NCI-H226 (cell line): ENCODE measurements at places on chromosomes 3 and 15.

GRCh38 chr3:74599564-74599963, 14.9 kb downstream of the CNTN3 start:
- no peak for DNase-seq

DNA sequence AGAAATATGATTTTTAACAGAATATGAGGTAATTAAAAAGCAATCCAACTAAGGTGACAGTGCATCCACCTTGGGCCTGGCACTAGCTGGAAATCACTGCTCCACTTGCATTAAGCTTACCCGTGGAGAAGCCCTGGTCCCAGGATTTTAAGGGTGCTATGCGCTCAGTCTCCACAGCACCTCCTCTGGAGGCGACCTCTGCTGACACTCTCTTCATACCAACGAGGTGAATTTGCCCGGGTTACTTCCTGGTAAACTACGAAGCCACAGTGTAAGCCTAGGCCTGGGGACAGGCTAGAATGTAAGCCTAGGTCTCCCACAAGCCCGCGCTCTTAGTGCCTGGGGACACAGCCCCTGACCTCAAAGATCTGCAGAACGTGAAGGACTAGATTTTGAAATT, 793 bp downstream of the APOD start:
- DNase-seq = no peak

DNA sequence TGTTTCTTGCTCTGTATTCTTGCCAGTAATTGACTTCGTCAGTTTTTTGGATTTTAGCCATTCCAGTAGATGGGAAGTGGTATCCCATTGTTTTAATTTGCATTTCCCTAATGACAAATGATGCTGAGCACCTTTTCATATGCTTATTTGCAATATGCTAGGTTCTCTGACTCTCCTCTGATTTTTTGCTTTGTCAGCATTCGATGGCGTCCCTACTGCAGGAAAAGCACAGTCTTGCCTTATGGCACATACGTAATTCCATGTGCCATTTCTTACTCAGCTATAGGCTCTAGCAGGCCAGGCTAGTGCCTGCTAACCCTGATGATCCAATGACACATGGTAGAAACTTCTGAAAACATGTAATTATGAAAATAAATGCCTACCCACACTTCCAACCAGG, 239.2 kb upstream of the ATP10A start:
- DNase-seq = no peak

DNA sequence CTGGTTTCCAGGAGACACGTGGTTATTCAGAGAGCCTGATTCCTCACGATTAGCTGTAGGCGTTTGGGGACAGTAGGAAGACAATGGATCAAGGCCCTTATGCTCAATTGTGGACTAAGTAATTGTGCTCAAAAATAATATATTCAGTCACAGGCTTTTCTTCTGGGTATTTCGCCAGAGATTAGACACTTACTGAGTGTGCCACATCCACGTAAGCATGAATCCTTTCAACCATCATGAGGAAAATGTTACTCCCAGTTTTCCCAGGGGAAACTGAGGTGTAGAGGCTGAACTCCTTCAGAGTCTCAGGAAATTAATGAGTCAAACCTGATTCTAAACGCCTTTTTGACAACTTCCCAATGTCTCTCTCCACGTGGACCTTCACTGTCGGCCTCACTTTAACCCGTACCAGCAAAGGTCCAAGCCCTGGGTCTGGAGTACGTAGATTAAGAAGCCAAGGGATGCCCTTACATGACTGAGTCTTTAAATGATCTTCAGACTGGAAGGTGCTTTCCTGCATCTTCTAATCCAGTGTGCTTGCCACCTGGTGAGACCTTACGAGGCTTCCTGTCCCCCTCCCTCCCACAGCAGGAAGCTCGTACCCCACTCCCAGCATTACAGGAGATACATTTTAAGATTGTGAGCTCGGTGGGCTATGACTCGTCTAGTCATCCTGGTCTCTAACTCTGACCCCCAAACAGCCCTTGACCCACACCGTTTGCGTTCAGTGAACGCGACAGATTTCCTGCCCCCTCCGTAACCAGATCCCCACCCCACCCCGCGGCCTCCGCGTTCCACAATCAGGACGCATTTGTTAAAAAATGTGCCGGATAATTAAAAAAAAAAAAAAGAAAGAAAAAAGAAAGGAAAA, 1.7 kb downstream of the PKM start:
- DNase-seq = no peak

DNA sequence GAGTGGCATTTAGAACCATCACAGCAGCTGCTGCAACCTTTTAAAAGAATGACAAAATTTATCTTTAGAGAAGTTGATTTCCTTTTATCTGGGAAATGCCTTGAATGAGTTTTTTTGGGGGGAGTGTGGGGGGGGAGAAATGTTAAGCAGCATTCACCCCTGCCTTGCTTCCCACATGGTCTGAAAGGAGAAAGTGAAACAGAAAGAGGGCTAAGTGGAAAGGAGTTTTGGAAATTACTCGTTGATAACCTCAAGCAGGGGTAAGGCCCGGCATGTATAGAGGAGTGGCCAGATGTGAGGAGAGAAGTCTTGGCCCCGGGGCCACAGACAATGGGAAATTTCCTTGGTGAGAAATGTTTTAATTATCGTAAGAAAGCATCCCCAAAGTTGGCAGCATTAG, 23.5 kb downstream of the B3GALNT1 start:
- no peak for DNase-seq

DNA sequence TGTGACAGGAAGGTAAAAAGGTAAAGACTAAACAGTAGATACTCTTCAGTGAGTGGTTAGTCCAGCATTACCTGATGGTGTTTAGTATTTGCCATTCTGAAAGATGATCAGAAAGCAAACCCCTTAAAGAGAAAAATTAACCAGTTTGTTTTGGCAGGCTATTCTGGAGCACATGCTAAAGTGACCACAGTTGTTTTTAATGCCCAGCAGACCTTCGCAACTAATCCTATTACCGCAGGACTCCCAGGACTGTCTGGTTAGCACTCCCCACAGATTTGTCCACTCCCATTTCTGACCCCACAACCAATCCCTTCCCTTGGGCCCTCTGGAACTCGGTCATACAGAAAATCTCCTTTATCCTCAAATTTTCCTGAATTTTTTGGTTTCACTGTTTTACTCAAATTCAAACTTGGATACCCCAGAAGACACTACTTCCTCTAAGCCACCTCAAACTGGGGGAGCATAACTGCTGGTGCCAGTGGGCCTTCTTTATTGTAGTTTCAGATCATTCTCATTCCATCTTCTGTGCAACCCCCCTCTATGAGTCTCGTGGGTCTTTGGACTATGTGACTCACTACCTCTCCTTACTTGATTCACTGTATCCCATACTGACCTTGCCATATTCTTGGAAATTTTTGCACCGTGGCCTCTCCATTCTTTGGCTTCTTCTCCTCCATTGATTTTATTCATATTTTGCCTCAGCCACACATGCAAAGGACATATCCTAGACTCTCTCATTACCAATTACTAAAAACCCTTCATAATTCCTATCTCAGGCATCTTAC, 104.4 kb downstream of the RBMS3 start:
- DNase-seq = no peak

DNA sequence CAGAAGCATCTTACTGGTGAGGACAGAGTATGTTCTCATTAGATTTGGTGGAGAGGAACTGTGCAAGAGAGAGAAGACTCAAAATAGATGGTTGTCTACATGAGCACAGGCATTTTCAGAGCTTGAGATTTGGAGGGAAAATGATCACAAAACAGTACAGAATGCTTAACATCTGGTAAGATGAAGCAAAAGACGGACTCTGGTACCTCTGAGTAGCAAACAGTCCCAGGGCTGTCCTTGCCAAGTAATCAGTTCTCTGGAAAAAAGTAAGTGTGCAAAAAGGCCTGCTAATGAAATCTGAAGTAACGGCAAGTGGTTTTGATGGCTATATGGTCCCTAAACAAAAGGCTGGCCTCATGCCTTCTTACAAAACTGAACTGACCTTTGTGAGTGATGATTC, 414.2 kb downstream of the CNTN4 start:
- DNase-seq = no peak

GRCh38 chr3:114452256-114452655, 158.4 kb downstream of the TIGIT start:
- DNase-seq = no peak

DNA sequence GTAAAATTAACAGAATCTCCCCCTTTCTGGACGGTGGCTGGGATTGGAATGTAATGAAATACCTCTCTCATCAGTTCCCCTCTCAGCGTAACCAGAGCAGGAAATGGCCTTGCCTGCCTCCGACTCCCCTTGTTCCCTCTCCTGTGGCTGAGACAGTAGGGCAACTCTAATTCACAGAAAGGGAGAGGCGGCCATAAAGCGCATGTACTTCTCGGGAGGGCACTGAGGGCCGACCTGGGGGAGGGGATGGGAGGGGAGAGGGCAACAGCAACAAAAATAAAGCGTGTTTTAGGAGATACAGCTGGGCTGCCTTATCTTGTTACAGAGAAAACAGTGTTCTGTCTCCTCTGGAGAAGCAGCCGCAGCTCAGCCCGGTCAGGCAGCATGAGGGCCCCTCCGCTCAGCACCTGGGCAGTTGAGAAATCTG, 783.3 kb upstream of the ARRDC4 start:
- DNase-seq = no peak

- DNase-seq = no peak
Measured at GRCh38 chr3:120393761-120394160, 44.6 kb upstream of the LRRC58 start.

GRCh38 chr15:67396114-67396513, 124.8 kb upstream of the C15orf61 start:
- no peak for DNase-seq

GRCh38 chr15:59532770-59533379, 78.7 kb upstream of the GCNT3 start:
- DNase-seq = no peak

GRCh38 chr3:11546657-11547302, 96.9 kb downstream of the VGLL4 start:
- DNase-seq = no peak

- no peak for DNase-seq
Measured at GRCh38 chr15:85063088-85063487, 81.4 kb downstream of the PDE8A start.

- DNase-seq = peak; percentile 55
Measured at GRCh38 chr3:156151824-156152428, 31.5 kb downstream of the KCNAB1 start.

- DNase-seq = no peak
Measured at GRCh38 chr3:132418916-132419315, 1.6 kb downstream of the DNAJC13 start.

- DNase-seq = no peak
Measured at GRCh38 chr3:21526461-21526860, 224.5 kb downstream of the ZNF385D start.

GRCh38 chr15:25810631-25811091, 52.5 kb downstream of the ATP10A start:
- DNase-seq = no peak

DNA sequence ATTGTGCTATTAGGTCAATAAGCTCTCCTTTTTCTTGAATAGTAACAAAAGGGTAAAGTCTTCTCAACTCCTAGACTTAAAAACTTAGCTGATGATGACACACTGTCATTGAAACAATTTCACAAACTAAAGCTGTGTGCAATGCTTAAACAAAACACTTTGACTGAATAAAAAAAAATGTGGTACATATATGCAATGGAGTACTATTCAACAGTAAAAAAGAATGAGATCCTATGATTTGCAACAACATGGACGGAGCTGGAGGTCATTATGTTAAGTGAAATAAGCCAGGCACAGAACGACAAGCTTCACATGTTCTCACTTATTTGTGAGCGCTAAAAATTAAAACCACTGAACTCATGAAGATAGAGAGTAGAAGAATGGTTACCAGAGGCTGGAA, 231.9 kb upstream of the UBE2E1 start:
- DNase-seq = no peak

- no peak for DNase-seq
Measured at GRCh38 chr15:98794211-98794610, 145.9 kb downstream of the IGF1R start.

DNA sequence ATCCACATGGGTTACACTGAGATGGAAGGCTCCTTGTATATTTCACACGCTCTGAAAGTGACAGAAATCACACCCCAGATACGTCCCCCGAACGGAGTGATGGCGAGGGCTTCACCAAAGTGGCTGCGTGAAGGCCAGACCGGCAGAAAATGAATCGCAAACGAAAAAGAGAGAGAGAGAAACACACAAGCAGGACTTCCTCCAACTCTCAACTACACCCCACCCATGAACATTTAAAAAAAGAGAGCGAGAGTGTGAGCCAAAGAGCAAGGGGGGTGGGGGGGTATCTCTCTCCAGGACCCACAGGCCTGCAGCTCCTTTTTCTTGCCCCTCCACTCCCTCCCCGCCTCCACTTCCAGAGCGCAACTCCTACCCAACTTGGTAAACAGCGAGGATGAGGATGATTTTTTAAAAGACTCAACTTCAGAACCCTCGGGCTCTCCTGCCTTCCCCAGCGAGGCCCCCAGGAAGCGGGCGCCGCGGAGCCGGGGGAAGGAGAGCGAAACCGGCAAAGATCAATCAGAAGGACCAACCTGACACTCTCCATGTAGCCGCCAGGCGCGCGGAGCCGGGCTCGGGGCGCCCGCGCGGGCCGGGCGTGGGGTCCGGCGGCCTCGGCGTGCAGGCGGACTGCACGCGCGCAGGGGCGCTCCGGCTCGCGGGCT, 519.1 kb downstream of the FOXP1 start:
- DNase-seq = peak; percentile 49

DNA sequence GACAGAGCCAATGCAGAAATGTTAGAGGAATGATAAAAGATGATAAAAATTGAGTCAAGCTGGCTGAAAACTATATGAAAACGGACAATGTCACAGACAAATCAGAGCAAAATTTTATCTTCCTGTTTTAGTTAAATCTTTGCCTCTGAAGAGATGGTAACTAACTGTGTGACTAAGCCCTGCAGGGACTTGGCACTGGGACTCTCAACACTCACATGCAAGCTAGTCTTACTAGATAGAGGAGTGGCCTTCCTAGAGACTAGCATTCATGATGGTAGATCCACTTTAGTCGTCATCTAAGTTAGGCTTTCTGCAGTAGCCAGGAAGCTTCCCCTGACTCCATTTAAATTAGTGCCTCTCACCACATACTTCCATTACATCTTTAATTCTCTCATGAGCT, 4.1 kb downstream of the CCDC191 start:
- no peak for DNase-seq

GRCh38 chr15:40438712-40439111, 2.0 kb upstream of the BAHD1 start:
- no peak for DNase-seq

GRCh38 chr3:118760585-118761290, 273.9 kb downstream of the IGSF11 start:
- no peak for DNase-seq

DNA sequence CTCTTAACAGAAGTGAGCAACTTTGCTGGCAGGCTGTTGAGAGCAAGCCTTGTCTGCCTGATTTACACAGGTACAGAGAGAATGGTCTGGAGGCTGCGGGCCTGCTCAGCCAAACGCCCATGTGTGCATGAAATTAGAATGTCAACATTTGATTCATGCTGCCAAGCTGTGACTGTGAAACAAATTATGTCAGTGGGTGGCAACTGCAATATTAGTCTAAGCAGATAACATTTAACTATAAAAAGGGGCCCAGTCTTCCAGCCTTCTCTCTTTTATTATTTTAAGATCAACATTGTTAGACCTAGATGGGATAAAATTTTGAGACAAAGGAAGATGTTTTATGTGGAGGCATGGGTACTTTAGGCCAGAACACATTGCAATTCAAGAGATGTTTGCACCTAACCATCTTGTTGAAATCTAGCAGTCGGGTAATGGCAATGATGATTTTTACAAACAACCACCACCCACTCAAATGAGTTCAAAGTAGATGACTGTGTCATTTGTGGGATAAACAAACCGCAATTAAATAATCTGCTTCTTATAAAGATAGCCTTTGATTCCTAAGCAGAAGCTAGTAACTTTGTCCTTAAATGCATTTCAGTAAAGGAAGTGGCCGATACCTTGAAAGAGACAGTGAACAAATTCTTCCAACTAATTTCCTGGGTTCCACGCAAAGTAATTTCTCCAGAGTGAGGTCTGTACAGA, 70.2 kb downstream of the FOXB1 start:
- DNase-seq = no peak
